ENCODE measurements at places on chromosomes 13 and 19. TPM values are rescaled to one million over a fixed set of nuclear protein-coding genes. Genes with fewer than 3 reads are reported as not detected.

NOTCH3 gene
- 2.3 TPM for total RNA-seq

ZNF296 gene
- total RNA-seq, result 0.25 TPM

DNA sequence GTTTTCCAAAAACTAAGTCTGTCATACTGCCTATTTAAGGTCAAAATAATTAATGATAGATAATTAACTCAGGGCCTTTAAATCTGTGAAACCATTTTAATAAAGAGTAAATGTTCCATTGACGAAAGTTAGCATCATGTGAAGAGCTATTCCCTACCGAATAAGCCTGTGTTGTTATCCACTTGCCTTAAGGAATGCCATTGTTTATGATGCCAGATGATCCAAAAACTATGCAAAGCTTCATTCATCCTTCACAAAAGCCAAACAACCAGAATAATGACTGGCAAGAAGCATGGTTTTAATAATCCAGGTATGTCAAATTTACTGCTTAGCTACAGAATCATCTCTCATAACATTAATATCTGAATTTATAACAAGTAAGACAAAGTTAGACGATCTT lies 6.5 kb upstream of the GPC6 start:
- no peaks in the 10 kb centered on the region for H3K27me3 ChIP-seq
- H3K36me3 ChIP-seq, result no peaks in the 10 kb centered on the region

- H3K4me1 ChIP-seq, result no peaks in the 10 kb centered on the region
- no peak overlapping the region for H3K4me3 ChIP-seq
- no peak overlapping the region for H3K27ac ChIP-seq
Observed at GRCh38 chr13:105070452-105070851, 1465.0 kb downstream of the EFNB2 start.

DNA sequence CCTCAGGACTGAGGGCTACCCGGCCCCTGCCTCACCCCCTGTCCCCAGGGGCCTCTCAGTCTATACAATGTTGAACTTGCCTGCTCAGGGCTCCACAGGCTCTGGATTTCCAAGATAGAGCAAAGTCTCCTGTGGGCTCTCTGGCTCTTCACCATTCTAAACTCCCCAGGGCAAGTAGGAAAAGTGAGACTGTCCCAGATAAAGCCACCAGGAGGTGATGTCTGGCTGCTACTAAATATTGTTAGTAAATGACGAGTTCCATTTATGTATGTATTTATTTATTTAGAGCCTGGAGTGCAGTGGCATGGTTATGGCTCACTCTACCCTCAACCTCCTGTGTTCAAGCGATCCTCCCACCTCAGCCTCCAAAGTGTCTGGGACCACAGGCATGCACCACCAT lies 73.6 kb upstream of the SIAH3 start:
- no peak overlapping the region for H3K4me3 ChIP-seq
- no peak for DNase-seq
- no peaks in the 10 kb centered on the region for H3K4me1 ChIP-seq
- no peaks in the 10 kb centered on the region for H3K36me3 ChIP-seq

All from right lobe of liver (tissue), 6 donors.